Adrenal gland (tissue), 19 donors: ENCODE measurements at places on chromosomes 1 and 21. TPM values are rescaled to one million over a fixed set of nuclear protein-coding genes. Genes with fewer than 3 reads are reported as not detected.

SPRR2B gene
- total RNA-seq, result not detected

CFAP298 gene
- 35.8 TPM for total RNA-seq

NPPB gene
- not detected for total RNA-seq

NFASC gene
- total RNA-seq, result 42.3 TPM

GART gene
- 61.9 TPM for total RNA-seq

RGS18 gene
- total RNA-seq, result 1.2 TPM

CELA3B gene
- total RNA-seq, result not detected

PLA2G2A gene
- 3.6 TPM for total RNA-seq

SYTL1 gene
- 0.22 TPM for total RNA-seq
